CD4-positive, alpha-beta T cell treated with Interleukin-4 for 1 hour (primary cell): ENCODE measurements at places on chromosomes 2 and 18.

DNA sequence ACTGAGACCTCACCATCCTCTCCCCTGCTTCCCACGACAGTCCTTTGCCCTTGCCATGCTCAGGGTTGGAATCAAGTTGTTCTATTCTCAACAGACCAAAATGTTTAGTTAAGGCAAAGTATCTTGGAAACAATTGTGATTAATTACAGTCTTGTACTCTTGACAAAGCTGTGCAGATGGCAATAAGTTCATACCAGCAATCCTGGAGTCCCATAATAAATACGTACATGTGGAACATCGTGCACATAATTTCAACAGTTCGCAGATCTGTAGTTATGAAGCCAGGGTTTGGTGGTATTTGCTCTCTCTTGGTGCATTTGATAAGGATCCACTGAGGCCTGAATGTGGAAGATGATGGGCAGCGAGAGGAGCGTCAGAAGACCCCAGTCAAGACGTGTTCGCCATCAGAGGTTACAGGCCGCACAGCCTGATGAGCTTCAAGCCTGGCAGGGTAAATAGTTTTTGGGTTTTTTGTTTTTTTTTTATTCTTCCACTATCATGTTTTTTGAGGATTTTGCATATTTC lies 52.9 kb upstream of the EML6 start:
- DNase-seq, result no peak

- DNase-seq, result no peak
Observed at GRCh38 chr2:170821531-170822289, 5.0 kb downstream of the GAD1 start.

DNA sequence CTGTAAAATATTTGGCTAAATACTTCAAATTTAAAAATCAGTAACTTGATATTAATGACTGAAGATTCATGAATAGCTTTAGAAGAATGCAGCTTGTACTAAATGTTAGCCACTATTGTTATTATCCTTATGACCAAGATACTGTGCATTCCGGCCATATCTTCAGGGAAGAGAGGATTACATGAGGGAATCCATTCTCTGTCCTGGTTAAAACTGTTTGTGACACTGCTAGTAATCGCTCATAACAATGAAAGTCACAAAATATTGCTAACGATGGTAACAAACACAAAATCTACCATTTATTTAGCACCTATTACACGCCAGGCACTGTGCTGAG lies 217.7 kb downstream of the PRKCE start:
- DNase-seq, result no peak

GRCh38 chr2:48315896-48316194 lies 214.1 kb upstream of the STON1 start:
- DNase-seq, result no peak

GRCh38 chr2:232697807-232698110 lies 628 bp downstream of the GIGYF2 start:
- DNase-seq, result no peak

- no peak for DNase-seq
Observed at GRCh38 chr2:221337957-221338685, 234.0 kb downstream of the EPHA4 start.

DNA sequence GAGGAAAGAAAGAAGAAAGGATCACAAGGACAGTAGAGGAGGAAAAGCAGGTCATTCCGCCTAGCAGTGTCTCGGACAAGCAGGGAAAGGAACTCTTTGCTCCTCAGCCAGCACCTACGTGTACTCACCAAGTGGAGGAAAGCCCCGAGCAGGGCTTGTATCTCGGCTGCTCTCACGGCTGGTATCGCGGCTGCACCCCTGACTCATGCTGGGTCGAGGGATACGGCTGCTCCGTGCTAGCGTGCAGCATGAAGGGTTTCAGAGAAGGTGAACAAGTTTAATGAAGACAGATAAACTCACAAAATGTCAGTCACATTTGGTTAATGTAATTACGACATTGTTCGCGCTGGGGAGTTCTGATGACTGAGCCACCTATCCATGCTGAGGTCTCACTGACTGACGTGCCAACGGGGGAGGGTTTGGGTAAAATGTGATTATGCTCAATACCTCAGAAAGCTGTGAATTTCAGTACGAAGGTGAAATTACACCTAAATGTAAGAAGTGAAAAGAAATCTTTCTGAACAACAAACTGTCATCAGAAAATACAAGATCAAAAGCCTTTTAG lies 112.1 kb upstream of the RNU4ATAC start:
- no peak for DNase-seq

GRCh38 chr2:3035385-3036050 lies 342.1 kb downstream of the EIPR1 start:
- DNase-seq, result no peak

DNA sequence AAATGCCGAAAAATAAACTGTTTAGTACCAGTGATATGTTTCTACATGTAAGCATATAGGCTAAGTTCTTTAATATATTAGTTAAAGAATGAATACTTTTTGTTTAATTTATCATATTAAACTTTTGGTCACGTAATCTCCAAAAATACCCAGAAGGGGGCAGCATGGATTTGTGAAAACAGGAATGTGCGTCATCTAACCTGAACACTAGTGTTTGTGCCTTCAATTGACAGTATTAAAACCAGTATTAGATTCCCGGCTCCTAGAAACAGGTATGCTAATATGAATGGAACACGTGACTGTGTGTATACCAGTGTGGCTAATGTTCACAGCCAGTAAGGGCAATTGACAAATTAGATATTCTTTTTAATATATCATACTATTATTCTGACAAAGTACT lies 51.8 kb downstream of the WDR7 start:
- no peak for DNase-seq

DNA sequence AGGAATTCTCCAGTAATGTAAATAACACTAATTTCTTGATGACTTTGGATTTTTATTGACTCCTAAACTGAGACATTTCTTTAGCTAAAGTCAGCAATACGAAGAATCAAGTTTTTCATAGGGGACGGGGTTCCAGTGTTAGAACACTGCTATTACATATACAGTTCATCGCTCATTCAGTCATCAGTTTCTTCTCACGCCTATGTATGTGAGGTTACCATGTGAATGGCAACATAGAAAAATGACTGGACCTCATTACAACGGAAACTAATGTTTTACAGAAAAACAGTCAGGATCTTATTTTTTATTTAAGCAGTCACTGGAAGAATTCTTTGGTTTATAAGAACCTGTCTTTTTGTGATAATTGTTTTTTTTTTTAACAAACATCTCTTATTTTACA lies 56.4 kb downstream of the THADA start:
- no peak for DNase-seq

GRCh38 chr18:907115-907884 lies 2.6 kb downstream of the ADCYAP1 start:
- no peak for DNase-seq
